Aorta (tissue), 5 donors: ENCODE measurements at places on chromosomes 7 and 10. TPM values are rescaled to one million over a fixed set of nuclear protein-coding genes. Genes with fewer than 3 reads are reported as not detected.

DNA sequence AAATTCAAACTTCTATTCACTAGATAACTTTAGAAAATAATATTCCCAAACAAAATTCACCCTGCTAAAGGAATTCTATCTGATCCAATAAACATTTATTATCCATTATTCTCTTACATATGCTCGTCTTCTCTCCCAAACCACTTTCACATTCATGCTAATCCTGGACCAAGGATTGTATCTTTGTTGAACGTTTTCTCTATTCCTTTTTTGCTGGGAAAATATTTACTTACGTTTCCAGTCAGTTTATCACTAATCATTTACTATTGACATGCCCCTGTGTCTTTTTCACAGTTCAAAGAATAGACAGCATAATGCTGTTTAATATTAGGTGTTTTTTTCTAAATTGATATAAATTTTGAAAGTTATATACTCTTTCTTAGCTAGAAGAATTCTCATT lies 3.2 kb downstream of the TEX47 start:
- H3K36me3 ChIP-seq: no peaks in the 10 kb centered on the region
- no peak overlapping the region for H3K4me3 ChIP-seq
- DNase-seq: no peak
- H3K27me3 ChIP-seq: no peaks in the 10 kb centered on the region

Gene SLC37A3
- total RNA-seq: 47.1 TPM

Gene MOGAT3
- total RNA-seq: not detected

DNA sequence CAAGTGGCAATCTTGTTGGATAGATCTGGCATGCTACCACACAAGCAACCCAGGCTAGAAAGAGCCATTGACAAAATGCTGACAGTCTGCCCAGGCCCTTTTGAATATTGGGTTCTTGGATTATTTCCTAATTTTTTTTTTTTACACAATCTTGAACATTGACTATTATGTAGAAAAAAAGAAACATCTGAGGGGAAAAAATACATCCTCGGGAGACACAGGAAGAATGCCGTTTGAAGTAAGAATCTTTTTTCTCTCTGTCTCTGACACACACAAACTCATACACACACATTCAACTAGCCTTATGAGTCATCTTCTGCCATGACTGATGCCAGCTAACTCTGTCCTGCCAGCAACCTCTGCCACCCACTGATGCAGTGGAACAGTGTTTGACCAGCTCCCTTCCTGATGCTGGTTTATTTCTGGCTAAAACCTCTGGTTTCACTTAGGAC lies 47.2 kb downstream of the SORBS1 start:
- H3K4me1 ChIP-seq: peaks cover 10% of the 10 kb centered on the region
- no peaks in the 10 kb centered on the region for H3K27me3 ChIP-seq
- no peak overlapping the region for H3K4me3 ChIP-seq
- no peaks in the 10 kb centered on the region for H3K36me3 ChIP-seq
- DNase-seq: peak; percentile 73

- no peaks in the 10 kb centered on the region for H3K4me1 ChIP-seq
- no peaks in the 10 kb centered on the region for H3K36me3 ChIP-seq
- no peak overlapping the region for H3K27ac ChIP-seq
- no peaks in the 10 kb centered on the region for H3K27me3 ChIP-seq
- DNase-seq: no peak
Observed at GRCh38 chr7:22989643-22990587, 24.0 kb downstream of the HYCC1 start.

Gene ACSM6
- total RNA-seq: 0.99 TPM

Gene MYH16
- 0.29 TPM for total RNA-seq

DNA sequence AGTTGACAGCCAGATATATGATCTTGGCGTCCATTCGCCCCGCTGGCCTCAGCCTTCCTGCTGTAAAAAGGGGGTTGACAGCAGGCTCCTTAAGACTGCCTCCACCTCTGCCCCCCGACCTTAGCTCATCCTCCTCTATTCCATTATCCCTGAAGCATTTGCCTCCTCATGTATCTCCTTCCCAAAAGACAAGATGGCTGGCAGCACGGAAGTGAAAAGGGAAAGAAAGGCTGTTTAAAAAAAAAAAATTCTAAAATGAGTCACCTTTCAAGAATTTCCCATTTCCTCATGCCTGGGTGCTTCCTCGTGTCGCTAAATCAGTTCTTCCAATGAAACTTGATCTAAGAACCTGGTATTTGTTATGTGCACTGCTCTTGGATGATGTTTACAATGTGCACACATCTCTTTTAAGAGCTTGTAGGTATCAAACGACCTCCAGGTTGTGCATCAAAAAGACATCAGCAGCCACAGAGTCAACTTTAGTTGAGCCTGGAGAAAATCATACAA lies 1.7 kb downstream of the SCRN1 start:
- DNase-seq: no peak
- no peaks in the 10 kb centered on the region for H3K27me3 ChIP-seq
- H3K36me3 ChIP-seq: no peaks in the 10 kb centered on the region
- peak overlapping the region; percentile 46 for H3K27ac ChIP-seq
